Hypothalamus (tissue), 51 donors: ENCODE measurements at places on chromosomes 13 and 19.
A peak's percentile ranks its signal among the peaks of the same experiment; 100 is the strongest.

- DNase-seq, result peak; percentile 53
Observed at GRCh38 chr13:52846567-52847321, 1.7 kb downstream of the PCDH8 start.

- DNase-seq, result no peak
Observed at GRCh38 chr19:13870873-13871272, 6.1 kb upstream of the NANOS3 start.

- no peak for DNase-seq
Observed at GRCh38 chr13:71871176-71871754, 4.3 kb upstream of the DACH1 start.

- DNase-seq, result no peak
Observed at GRCh38 chr13:27522847-27523246, 72.5 kb upstream of the MTIF3 start.

- DNase-seq, result peak; percentile 13
Observed at GRCh38 chr19:6528544-6529121, 2.2 kb upstream of the TNFSF9 start.

- DNase-seq, result no peak
Observed at GRCh38 chr13:111421216-111421615, 100.8 kb downstream of the TEX29 start.

DNA sequence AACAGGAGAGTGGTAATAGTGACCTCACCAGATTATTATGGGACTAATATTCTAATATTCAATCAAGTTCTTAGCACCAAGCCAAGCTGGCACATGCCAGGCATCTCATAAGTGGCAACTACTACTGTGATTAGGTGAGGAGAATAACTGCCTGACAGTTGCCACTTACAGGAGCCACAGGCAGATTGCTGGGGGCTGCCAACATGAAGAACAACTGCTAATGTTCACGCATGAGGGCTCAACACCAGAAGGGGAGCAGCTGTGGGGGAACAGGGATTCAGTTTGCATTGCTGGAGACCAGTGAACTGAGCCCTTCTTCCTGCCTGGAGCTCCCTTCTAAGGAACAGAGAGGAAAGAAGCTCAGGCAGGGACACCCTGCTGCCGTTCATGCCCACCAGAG lies 504.5 kb downstream of the FOXO1 start:
- no peak for DNase-seq

GRCh38 chr13:51230477-51231105 lies 8.4 kb downstream of the FAM124A start:
- DNase-seq, result no peak

DNA sequence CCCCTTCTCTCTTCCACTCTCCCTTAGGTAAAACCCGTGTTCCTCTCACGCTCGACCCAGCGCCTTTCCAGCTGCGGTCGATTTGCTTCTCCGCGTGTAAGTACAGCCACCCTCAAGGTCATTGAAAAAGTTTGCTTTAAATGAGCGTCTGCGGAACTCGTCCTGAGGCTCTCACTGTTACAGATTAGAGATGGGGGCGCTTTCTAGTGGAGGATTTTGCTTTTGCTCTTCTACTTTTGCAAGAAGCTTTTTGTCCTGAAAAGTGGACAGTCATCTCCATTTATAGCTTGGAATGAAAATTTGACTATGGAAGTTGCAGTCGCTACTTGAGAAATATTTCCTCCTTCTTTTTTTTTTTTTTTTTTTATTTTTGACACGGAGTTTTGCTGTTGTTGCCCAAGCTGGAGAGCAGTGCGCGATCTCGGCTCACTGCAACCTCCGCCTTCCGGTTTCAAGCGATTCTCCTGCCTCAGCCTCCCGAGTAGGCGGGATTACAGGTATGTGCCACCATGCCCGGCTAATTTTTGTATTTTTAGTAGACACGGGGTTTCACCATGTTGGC lies 595 bp upstream of the RAB20 start:
- no peak for DNase-seq

DNA sequence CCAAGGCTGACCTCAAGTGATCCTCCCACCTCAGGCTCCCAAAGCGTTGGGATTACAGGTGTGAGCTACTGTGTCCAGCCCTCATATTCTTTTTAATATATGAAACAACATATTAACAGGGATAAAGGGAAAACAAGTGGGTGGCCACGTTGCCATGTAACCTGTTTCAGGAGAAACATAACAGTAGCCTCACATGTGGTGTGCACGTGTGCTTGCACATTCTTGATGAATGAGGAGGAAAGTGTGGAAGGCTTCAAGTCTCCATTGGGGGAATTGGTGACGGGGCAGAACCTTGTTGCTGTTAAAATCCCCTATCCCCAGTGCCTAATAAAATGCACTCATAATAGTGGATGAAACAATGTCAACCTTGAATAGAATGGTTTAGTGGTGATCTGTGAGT lies 202.3 kb downstream of the MTUS2 start:
- no peak for DNase-seq

DNA sequence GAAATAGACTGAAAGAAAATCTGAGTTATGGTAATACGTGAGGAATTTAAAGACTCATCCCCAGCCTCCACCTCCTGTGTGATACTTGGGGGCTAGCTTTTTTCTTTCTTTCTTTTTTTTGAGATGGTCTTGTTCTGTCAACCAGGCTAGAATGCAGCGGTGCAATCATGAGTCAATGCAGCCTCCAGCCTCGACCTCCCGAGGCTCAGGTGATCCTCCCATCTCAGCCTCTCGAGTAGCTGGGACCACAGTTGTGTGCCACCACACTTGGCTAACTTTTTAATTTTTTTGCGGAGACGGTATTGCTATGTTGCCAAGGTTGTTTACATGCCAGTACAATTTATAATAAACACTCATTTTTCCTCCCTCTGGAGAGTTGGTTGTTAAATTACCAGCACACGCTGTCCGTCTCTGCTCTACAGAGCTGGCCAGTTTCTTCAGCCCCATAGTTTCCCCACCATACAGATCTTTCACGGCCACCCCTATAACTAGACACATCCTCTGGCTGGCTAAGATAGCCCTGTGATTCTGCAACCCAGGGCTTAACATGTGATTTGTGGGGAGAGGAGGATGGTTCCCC lies 4.8 kb downstream of the TNFSF9 start:
- no peak for DNase-seq

- DNase-seq, result no peak
Observed at GRCh38 chr13:113630296-113630695, 27.7 kb downstream of the ATP4B start.

- DNase-seq, result no peak
Observed at GRCh38 chr13:75042807-75043206, 439.2 kb downstream of the TBC1D4 start.

GRCh38 chr19:12052091-12052496 lies 667 bp downstream of the ZNF878 start:
- DNase-seq, result no peak

DNA sequence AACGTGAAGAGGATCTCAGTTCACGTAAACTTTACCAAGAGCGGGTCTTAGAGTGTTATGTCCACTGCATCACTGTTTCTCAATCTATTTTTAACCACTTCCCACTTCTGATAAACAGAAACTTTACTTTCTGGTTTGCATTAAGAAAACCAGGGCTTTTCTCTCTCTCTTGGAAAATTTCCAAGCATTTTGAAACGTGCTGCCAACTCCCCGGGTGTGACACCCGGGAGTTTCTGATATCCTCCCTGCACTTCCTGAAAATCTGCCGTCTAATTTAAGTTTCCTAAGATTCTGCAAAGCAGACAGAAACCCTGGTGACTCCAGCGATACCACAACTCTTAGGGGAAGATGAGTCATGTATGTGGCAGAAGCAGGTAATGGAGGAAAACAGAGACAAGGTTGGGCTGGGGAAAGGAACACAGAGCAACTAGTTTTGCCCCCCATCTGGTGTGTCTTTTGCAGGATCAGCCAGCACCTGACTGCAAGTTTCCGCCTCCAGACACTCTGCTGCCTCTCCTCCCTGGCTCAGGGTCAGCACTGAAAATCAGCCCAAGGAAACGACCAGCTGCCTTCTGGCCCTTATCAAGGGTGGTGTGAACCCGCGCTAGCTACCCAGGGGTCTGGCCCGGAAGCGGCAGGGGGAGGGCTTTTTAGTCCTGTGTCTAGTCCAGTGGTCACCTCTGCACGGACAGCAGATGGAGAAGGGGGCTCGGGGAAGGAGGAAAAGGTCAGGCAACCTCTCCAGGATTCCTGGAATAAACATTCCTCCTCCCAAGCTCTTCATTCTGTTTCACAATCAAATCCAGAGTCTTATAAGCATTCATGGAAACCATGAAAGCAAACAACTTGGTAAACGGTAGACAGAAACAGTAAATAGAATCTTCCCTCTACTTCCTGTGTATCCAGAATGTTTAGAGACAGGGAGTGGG lies 11.3 kb upstream of the FFAR2 start:
- DNase-seq, result no peak

- DNase-seq, result no peak
Observed at GRCh38 chr19:29479941-29480340, 45.9 kb upstream of the VSTM2B start.

DNA sequence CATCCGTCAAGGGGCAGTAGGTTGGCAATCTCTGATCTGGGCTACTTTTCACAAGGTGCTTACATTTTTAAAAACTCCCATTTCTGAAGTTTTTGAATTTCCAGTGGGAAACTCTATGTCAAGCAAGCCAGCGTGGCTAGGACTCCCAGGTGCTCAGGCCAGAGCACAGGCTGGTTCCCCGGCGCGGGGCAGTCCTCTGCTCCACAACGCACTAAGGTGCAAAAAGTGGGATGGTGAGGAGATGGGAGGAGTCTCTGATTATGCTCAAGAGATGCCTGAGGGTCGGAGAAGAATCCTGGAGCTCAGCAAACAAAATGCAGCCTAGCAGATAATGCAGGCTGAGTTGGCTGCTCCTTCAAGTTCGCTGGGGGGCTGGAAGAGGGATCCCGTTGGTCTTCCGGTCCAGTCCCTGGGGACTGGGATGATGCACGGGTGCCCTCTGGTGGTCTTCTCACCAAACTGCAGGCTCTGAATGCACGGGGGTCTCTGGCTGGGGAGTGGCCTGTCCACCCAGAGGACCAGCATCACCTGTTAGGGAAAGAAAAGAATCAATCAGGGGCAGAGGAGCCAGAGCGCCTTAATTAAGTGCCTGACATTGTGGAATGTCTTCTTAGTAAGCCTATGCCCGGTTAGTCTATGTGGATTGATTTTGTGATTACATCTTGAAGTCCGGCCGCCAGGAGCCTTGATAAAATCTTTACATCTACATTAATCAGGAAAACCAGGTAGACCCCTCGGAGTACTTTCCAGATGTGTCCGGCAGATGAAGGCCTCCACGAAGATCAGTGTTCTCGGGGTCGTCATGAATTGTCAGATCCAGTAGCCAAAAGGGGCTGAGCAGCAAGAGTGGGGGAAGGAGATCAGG lies 244.4 kb upstream of the MAB21L1 start:
- DNase-seq, result peak; percentile 44
